A375 (cell line): ENCODE measurements at places on chromosomes 2 and 18. TPM values are rescaled to one million over a fixed set of nuclear protein-coding genes. Genes with fewer than 3 reads are reported as not detected.

The C2orf80 gene
- total RNA-seq, result not detected in 2 replicates

The HES6 gene
- 13.4 and 16.1 TPM in 2 replicates for total RNA-seq

The CIB4 gene
- not detected in 2 replicates for total RNA-seq

The GNAL gene
- 1.5 and 2.3 TPM in 2 replicates for total RNA-seq

The DES gene
- not detected in 2 replicates for total RNA-seq

The PROKR1 gene
- total RNA-seq, result not detected in 2 replicates

The ALPI gene
- total RNA-seq, result not detected in 2 replicates

The MFSD2B gene
- 0.19 TPM in 1 of 2 replicates, not detected in the other for total RNA-seq

The FBLN7 gene
- total RNA-seq, result 0.11 and 0.21 TPM in 2 replicates

The NDC80 gene
- total RNA-seq, result 32.6 and 33.5 TPM in 2 replicates

The ALPG gene
- not detected in 2 replicates for total RNA-seq

The HRH4 gene
- total RNA-seq, result 0.08 TPM in 1 of 2 replicates, not detected in the other

The STON1 gene
- total RNA-seq, result 1.3 and 1.7 TPM in 2 replicates

The WNT10A gene
- total RNA-seq, result not detected in 2 replicates
